ENCODE measurements at places on chromosomes 2 and 18.

DNA sequence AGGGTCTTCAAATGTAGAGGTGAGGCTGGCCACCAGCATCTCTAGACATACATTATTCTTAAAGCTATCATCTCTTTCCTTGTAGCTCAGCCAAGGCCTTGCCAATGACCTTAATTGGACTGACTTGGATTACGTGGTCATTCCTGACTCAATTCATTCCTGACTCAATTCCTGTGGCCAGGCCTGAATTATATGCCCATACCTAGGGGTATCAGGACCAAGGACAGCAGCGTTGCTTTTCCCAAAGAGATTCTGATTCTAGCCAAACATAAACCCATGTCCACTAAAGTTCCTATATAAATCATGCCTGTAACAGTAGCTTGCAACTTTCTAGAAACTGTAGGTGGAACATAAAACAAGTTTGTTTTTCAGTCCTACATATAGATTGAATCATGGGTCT lies 231.7 kb downstream of the ARL6IP6 start:
- DNase-seq = no peak

DNA sequence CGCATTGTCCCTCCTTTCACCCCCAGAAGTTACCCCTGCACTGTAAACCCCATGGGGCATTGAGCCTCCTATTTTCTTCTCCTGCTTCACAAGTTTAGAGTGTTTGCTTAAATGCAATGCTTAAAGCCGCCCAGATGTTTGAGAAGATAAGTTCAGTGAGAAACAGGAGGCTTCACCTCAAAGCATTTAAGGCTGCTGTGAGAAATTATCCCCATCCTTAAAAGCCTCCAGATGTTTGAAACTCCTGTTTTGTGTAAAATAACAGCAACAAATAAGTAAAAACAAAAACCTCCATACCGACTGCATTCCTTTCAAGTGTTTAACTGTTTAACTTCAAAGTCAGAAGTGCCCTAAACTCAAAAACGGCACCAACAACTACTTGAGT lies 81.8 kb downstream of the RTP5 start:
- no peak for DNase-seq

GRCh38 chr18:3478262-3478978 lies 28.4 kb downstream of the TGIF1 start:
- no peak for DNase-seq

DNA sequence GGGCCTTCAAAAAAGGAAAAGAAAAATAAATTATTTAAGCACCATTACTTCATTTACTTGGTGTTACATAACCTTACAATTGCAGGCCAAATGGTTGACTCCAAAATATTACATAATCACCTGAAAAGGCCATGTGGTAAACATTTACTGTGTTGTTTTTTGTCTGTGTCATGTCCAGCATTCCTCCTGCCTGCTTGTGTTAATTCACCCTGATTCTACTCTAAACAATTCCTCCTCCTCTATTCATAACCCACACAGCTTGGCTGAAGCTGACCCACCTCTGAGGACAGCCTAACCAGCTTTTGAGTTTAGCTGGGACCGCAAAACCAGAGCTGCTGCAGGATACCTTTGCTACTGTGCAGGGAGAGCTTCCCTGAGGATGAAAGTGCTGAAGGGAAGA lies 35.4 kb downstream of the TMX3 start:
- no peak for DNase-seq
